ENCODE measurements at places on chromosomes 2 and 18. TPM values are rescaled to one million over a fixed set of nuclear protein-coding genes. Genes with fewer than 3 reads are reported as not detected.

Gene EFHD1
- not detected for total RNA-seq

Gene TUBA3E
- total RNA-seq, result not detected

- no peak for DNase-seq
Observed at GRCh38 chr2:10255189-10256030, 47.3 kb upstream of the HPCAL1 start.

DNA sequence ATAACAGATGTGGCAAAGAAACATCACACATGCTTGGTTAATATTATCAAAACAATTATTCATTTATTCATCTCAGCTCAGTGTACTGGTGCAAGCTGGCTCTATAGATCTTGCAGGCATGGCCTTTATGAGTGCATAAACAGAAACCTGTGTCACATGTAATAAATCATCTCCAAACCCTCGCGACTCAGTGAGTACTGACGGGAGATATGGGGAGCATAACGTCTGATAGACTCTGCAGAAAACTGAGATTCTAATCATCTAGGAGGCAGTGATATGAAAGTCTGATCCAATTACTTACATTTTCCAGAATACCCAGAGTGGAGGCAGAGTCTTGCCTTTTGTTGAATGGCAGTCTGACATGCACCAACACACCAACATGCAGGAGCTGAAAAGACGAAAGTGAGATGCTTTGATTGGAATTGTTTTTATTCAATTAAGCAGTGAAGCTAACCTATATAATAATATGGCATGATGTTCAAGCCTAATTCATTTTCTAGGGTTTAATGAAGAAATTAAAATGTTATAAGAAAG is 416.8 kb downstream of the RNF144A start:
- DNase-seq, result no peak

GRCh38 chr2:112547333-112547732 is 5.1 kb downstream of the POLR1B start:
- DNase-seq, result peak; percentile 94

- DNase-seq, result no peak
Observed at GRCh38 chr2:95039363-95039762, 13.9 kb downstream of the MAL start.

GRCh38 chr2:223979730-223980396 is 22.6 kb downstream of the MRPL44 start:
- no peak for DNase-seq

DNA sequence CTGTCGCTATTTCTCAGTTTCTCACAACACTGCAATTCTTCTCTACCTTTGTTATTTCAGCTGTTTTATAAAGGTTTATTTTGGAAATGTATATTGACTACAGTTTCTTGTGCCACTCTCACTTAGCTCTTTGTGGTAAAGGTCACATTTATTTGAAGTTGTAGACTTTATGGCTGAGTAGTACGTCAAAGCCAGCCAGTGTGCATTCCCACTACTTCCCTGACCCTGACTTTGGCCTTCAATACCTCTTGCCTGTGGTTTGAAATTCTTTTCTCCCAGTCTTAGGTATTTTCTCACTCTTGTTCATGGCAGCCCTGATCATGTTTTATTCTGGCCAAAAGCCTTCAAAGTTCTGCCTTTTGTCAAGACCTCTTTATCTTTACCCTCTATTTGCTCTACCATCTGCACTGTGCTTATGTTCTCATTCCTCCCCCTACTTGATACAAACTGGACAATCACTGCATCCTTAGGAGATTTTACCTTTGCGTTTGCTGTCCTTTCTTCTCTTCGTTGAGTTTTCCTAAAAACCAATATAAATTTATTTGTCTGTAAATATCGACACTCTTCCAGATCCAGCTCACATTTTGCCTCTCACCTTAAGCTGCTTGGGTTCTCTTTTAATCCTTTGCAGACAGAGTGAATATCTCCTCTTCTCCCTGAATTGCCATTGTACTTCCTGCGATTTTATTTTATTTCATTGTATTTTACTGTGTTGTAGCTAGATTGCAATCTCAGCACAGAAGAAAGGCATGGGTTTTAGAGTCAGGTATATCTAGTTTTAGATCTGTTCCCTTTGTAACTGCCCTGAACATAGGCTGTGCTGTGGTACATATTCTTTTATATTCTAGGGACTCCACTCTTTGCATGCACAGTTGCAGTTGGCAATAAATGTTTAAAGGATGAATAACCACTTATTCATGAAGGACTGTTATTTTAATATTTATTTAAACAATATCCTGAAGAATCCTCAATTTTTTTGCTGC is 31.2 kb downstream of the GULP1 start:
- no peak for DNase-seq

- DNase-seq, result peak; percentile 93
Observed at GRCh38 chr2:8803658-8804379, 33.6 kb downstream of the KIDINS220 start.

DNA sequence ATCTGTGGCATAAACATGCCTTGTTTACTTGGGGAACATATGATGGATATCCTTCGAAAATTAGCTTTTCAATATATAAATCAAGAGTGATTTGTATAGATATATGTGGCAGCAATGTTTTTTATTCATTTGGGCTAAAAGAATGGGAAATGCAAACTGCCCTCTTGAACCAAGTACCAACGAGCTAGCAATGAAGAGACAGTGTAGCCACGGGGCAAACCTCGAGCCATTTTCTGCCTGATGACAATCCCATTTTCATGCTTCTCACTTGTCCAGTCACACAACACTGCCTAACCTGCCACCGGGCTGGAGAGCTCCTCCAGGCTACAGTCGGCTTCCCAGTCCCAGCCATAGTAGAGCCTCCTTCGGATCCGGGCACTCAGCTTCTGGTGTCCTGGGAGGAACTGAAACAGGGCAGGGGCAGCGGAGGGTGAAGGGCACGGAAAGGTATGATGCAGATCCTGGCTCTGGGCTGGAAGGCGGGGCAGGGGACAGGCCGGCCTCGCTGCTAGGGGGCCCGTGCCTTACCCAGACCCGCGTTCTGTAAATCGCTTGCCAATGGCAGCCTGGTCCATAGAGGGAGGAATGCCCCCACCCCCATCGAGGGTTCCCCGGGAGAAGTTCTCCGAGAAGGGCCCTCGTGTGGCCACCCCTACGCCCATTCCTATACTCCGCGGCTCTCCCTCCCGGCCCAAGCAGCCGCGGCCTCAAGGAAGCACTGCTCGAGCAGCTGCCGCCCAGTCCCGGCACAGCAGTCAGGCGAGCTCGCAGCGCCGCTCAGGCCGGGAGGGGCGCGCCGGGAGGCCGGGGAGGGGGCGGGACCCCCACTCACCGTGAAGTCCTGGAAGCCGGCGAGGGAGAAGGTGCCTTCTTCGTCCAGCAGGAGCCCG is 552 bp downstream of the CNPPD1 start:
- peak; percentile 39 for DNase-seq

DNA sequence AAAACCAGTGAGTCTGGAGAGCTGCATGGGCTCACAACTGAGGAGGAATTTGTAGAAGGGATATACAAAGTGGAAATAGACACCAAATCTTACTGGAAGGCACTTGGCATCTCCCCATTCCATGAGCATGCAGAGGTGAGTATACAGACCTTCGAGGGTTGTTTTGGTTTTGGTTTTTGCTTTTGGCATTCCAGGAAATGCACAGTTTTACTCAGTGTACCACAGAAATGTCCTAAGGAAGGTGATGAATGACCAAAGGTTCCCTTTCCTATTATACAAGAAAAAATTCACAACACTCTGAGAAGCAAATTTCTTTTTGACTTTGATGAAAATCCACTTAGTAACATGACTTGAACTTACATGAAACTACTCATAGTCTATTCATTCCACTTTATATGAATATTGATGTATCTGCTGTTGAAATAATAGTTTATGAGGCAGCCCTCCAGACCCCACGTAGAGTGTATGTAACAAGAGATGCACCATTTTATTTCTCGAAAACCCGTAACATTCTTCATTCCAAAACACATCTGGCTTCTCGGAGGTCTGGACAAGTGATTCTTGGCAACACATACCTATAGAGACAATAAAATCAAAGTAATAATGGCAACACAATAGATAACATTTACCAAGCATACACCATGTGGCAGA is 3.6 kb downstream of the TTR start:
- DNase-seq, result no peak

DNA sequence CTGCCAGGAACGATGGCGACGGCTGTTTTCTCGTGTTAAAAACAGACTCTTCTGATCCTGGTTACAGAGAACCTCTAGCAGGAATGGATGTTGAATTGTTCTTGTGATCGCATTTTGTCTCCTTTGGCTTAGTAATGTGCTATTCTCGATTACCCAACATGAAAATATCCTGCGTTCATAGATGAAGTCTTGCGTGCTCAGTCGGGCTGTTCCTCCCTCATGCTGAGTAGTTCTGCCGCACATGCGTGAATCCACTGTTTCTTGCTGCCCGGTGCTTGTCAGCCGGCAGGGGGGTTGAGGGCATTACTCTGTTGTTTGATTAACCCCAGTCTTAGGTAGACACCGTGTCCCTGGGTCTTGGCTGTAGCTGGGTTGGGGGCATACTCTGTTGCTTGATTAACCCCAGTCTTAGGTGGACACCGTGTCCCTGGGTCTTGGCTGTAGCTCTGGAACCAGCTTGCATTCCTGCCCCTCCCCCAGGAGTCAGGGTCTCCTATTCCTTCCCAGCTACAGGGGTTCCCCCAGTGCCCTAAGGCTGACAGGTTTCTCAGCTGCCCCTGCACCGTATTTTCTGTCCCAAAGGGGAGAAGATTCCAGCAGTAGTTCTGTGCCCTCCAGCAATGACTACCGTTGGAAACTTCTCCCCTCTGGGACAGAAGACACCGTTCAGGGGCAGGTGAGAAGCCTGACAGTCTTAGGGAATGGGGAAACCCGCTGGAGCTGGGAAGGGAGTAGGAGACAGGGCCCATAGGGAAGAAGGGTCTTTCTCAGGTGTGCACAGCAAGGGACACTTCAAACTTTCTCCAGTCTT is 22.1 kb upstream of the ASB1 start:
- DNase-seq, result no peak

DNA sequence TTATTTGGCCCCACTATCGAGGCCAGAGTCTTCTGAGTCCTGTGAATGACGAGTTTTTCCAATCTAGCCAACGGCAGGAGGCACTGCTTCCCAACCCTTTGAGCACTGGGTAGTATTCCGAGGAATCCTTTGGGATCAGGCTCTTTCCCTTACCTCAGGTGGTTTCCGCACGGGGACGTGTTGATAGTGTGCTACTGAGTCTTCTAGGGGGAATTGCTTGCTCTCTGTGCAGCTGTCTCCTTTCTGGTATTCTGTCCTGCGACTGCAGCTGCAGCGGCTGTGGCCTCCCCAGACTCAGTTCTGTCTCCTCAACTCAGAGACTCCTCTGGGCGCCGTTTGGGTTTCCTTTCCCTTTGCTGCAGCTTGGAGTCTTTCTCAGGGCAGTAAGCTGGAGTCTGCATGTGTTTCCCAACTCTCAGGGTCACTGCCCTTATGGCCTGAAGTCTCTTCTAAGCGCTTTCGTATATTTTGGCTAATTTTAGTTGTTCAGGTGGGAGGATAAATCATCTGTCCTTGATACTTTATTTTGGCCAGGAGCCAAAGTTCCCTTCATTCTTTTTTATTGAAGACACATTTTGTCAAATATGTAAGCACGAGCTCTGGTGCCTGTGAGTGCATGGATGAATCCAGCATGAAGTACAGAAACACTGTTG is 118.4 kb downstream of the MAP4K4 start:
- DNase-seq, result no peak

DNA sequence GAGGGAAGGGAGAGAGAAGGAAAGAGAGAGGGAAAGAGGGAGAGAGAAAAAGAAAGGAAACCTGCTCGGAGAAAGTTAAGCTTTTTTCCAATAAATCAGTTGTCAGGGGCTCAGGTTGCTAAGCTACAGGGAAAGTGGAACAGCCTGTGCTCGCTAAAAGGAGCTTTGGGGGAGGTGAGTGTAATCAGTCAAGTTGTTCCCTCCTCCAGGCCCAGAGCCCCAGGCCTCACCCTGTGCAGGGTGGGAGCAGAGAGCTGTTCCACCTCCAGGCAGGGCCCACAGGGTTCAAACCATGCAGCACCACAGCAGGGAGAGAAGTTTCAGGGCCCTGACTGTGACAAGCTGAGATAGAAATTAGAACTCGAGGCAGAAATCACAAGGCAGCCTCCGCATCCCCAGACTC is 56.4 kb upstream of the PPP1CB start:
- DNase-seq, result no peak

DNA sequence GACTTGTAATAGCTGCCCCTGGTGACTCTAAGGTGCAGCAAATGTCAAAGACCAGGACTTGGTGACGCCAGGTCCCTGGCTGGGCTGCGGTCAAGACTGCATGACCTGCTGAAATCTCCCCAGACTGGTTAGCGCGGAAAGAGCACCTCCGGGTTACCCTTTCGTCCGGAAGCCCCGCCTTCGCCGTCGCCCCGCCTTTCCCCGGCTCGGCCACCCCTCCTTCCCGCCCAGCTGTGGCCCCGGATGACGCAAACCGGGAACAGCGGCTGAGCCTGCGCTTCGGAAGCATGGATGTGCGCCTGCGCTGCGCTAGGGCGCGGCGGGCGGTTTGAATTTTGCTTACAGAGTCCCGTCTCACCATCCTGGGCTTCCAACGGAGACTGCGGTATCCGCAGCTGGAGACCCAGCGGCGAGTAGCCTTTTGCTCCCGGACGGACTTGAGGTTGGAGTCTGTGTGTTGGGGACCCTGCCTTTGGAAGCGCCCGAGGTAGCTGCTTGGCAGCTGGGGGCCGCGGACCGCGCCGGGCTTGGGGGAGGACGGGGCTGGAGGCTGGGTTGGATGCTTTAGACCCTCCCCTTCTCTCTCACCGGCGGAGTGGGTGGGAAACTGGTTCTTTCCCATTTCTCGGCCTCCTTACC is at the start of gene SKA1:
Gene SKA1, plus strand, starts transcription at position 294 of the 639 bp plus-strand sequence. CDS start 785 bp downstream, outside the sequence.
- peak; percentile 95 for DNase-seq

DNA sequence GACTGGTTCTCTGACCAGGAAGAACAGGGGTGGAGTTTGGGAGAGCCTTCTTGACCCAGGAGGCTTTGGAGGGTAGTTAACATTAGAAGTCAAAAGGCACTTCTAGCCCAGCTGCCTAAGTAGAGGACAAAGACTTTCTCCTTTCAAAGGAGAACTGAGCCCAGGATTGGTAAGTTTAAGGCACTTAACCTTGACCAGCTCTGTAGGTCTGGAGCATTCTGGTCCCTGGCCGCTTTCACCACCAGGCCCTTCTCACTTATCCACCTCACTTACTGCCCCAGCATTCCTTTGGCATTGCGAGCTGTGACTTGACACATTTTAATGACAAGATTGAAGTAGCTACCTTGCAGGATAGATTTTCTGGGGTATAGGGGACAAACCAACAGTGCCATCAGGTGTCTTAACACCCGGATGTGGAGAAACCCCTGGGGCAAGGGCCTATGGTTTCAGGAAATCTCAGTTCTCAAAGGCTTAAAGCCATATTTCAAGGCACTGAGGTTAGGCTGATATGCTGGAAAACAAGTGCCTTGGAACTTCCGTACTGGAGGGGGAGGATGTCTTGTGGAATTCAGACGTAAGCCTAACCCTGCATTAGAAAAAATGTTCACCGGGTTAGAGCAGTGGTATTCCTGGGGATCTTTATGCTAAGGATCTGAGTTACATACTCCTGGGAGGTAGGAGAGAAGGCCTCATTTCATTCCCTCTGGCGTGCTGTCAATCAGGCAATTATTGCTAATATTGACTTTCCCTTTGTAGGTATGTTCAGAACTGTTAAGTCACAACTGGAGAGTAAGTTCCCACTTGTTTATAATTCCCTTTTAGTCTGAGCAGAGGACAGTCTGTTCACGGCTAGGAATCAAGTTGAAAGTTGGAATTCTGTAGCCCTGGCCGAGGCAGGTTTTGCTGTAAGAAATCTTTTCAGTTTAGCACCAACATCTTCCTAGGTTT is 4.3 kb downstream of the C2orf68 start:
- DNase-seq, result no peak

All from MCF 10A (cell line).